Fibroblast of upper back skin (primary cell): ENCODE measurements at places on chromosomes 2 and 18.

DNA sequence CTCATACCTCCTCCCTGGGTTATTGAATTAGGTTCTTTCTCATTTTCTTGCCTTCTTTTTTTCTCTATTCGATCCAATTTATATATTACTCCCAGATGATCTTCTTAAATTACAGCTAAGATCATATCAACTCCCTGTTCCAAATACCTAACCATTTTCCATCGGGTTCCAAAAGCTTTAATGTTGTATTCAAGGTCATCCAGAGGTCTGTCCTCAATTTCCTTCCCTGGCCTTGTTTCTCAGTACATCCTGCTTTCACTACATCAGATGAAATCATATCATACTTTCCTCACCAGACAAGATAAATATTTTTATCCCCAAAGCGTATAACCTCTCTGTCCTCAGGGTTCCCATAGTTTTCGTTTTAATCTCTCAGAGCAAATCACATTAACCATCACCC is 36.3 kb upstream of the GREB1L start:
- DNase-seq: no peak

DNA sequence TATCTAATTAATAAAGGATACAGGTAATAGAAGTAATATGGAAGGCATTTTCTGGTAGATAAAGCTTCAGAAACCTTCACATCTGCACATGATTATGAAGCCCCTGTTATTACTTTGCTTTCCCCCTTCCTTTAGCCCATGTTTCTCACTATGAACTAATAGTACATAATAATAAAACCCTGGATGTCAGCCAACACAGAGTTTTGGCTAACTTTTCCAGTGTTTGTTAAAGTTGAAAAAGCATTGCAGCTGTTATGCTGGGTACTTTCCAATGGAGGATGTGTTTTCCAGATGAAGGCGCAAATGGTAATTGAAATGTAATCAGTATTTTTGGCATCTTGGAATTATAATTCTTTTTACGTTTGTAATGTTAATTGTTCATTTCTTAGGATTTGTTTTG is 43.5 kb downstream of the SPTBN1 start:
- DNase-seq: peak; percentile 38

GRCh38 chr2:85503168-85503850 is 35.7 kb upstream of the MAT2A start:
- no peak for DNase-seq

DNA sequence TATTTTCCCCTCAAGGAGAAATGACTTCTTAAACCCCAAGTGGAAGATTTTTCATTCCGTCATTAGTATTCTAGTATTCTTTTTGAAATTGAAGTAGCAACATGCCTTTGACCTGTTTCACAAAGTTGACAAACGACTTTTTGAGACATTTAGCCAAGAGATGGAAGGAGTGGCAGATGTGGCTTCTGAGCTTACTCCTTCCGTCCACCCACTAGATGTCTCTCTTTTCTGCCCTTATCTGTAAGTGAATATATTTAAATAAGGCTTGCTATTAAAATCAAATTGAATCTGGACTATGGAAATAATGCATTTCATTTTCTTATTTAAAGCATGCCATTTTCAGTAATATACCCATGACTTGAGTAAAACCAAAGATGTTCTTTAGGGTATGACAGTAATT is 74.1 kb downstream of the ACTR3 start:
- no peak for DNase-seq

DNA sequence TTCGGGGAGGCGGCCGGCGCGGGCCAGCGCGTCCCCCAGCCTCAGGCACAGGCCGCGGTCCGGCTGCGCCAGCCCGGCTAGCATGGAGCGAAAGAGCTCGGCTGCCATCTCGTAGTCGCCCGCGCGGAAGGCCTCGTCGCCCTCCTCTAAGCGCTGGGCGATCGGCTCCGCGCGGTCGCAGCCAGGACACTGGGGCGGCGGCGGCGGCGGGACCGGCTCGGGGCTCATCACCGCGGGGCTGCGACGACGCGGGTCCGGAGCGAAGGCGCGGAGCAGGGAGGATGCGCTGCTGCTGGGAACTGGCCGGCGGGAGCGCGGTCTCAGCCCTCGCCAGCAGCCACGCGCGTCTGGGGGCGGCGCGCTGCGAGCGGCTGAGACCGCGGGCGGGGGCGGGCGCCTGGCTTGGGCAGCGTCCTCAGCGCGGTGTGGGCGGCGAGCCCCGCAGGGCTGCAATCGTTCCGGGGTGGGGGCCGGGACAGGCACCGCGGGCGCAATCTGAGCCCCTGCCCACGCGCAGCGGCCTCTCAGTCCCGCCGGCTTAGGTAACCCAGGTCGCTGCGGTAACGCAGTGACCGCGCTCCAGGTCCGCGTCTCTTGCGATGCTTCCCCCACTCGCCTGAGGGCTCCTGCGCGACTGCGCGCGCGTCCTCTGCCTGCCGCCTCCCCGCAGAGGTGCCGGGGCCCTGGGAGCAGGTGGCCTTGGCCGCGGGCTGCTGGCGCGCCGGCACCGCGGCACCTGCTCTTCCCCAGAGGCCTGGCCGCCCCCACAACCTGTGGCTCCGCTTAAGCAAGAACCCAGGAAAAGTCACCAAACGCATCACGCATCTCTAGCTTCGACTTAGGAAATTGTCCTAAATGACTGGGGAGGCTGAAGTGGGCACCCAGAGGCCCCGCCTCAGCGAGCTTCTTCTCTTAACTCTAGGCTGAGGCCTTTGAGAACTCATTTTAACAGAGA is at the start of gene LONRF2:
Gene LONRF2, minus strand, starts transcription at position 636 of the 955 bp plus-strand sequence. Its CDS starts 408 bp downstream, at position 228.
- no peak for DNase-seq

DNA sequence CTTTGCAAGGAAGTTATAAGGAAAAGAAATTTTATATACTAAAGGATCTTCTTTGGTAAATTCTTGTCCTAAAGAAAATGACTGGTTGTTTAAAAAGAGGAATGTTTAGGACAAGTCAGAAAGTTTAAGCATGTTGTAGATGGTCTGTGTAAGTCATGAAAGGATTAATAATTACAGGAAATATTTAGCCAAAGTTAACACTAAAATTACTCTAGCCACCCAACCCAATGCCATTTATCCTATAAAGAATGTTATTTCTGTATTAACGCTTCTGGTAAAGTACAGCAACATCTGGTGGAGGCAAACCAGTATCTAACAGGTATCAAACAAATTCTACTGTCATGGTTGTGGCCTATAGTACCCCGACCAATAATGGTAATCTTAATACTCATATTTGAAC is 546.9 kb upstream of the PKDCC start:
- no peak for DNase-seq

- DNase-seq: peak; percentile 3
These were observed 662 bp downstream of the ACVR2A start for GRCh38 chr2:147845411-147845971.

DNA sequence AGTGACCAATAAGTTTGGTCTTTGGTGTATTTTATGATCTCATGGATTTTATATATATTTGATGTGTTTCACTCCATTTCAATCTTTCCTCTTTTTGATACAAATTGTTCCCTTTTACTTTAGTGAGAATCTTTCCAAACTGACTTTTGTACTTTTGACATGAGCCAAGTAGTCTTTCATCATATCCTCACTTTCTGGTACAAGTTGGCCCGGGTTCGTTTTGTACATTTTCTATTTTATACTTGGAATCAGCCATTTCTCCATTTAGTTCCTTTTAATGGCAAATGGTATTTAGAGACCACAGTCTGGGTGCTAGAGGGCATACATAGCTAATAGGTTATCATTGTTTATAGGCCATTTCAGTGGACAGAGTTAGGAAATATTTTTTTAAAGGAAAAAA is 147.9 kb upstream of the MYO3B start:
- DNase-seq: no peak

GRCh38 chr2:206160125-206160806 is 571 bp downstream of the EEF1B2 start:
- DNase-seq: peak; percentile 34

DNA sequence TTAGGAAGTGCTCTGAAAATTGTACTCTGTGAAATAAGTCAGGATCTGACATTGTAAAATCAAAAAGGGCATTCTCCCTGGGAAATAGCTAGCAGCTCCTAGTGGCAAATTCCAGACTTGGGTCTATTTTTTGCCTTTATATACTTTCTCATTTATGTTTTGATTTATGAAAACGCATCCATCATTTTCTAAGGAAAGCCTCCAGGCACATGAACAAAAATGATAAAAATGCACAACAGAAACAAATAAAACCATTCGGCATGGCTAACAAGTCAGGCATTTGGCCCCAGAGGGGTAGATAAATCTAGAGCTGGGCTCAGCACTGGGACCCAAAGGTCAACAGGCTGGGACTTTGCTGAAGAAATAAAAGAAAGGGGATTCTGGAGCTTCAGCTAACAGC is 167.0 kb downstream of the BCL11A start:
- peak; percentile 43 for DNase-seq

DNA sequence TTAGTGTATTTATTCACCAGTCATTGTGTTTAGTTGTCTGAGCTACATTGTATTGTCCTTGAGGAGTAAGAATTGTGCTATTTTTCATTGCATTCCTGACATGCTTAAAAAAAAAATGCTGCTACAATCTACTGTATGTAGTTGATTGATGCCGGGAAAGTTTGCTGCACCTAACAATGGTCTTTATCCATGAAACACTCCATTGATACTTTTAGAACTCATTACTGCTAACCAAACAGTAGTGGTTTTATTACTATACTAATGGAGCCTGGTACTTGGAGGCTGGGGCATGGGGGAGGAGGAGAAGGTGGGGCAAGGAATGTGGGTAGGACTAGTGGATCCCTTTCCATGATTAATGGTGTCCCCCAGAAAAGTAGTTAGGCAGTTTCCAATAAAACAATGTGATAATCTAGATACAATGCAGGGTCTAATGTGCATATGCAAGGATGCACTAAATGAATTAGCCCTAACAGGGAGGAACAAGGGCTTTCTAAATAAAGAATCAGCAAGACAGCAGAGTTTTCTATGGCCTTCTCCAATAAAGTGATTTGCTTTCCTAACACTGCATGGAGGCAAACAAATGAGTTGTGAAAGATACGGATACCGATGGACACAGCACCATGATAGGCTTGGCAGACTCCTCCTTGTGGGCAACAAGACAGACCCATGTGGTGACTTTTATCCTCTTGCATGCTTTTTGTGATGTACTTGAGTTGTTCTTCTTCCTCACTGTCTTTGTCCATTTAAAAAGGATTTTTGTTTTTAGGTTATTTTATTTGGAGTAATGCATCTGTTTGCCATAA is 78.5 kb downstream of the FMNL2 start:
- peak; percentile 34 for DNase-seq

GRCh38 chr2:226772389-226773179 is 27.0 kb downstream of the IRS1 start:
- DNase-seq: no peak

DNA sequence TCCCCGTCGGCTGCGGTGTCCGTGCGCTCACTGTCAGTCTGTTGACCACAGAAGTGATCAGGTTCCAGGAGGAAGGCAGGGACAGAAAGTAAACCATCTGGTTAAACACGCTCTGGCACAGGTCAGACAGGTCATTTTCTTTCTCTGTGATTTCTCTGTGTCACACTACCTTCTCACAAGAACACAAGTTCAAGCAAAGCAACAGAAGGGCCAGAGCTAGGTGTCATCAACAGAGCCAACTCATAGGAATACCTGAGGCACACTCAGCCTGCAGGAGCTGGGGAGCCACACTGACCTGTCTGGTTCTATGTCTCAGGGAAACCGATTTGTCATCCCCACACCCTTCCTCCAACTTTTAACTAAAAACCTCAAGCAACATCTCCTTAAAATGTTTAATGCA is 115.1 kb upstream of the ZBTB14 start:
- DNase-seq: no peak

GRCh38 chr2:78011251-78011650 is 489.1 kb upstream of the LRRTM4 start:
- DNase-seq: no peak

DNA sequence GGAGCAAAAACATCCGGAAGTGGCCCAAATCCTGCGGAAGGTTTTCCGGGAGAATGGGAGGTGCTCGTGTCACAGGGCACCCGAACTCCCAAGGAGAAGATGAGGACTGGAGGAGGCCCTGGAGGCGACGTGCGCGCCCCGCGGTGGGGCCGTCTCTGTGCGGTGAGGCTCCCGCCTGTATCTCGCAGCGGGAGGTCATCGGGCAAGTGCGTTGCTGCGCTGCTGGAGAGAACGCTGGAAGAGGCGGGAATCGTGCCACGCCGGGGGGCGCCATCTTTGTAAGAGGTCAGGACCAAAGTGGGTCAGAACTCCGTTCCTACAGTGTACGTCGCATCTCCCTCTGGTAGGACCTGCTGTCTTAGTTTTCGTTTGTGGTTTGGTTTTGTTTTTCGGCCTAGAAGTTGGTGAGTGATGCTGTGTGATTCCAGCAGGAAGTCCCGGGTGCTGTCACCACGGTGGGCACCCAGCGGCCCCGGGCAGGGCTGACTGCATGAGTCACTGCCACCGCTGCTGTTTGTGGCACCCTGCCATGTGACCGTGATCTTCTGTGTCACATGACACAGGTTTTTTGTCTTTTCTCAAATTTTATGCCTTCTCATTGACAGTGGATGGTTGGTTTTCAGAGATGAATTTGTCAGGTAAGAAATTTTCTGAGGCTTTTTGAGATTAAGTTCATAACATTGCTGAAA is 21.5 kb upstream of the ATP9B start:
- DNase-seq: no peak

DNA sequence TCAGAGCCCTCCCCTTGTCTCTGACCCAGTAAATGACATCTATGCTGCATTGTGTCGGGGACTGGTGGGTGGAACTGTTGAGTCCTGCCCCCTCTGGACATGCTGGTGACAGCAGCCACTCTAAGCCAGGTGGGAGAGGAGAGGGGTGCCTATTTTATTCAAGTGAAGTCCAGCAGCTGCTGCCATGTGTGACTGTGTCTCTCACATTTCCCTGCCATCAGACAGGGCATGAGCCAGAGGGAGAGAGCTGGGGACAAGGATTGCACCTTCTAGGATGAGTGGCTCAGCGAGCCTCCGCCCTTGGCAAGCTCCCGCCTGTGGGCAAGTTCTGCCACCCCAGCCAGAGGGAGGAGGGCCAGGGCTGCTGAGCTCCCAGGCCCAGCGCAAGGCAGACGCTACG is 13.7 kb downstream of the NGEF start:
- no peak for DNase-seq

- no peak for DNase-seq
These were observed 85.6 kb downstream of the VIT start for GRCh38 chr2:36781907-36782720.

DNA sequence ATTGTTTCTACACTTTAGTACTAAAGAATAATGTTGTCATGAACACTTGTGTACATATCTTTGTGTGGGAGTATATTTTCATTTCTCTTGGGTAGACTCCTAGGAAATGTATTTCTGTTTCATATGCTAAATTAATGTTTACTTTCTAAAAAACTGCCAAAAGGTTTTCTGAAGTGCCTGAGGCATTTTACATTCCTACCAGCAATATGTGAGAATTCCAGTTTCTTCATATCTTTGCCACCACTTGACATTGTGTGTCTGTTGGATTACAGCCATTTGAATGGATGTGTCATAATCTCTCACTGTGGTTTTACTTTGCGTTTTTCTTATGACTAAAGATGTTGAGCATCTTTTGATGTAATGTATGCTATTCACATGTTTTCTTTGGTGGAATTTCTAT is 428.2 kb upstream of the KCNH7 start:
- peak; percentile 96 for DNase-seq

- DNase-seq: no peak
These were observed 27.0 kb downstream of the TFCP2L1 start for GRCh38 chr2:121258051-121258450.
